ENCODE measurements at places on chromosomes 3 and 15. TPM values are rescaled to one million over a fixed set of nuclear protein-coding genes. Genes with fewer than 3 reads are reported as not detected.

Gene TLR9
- total RNA-seq = not detected

Gene ZKSCAN7
- total RNA-seq = 5.7 TPM

Gene GRK7
- not detected for total RNA-seq

Gene ADPRH
- total RNA-seq = 23.1 TPM

Gene LHFPL4
- not detected for total RNA-seq

Gene FEZF2
- not detected for total RNA-seq

Gene DNAJC17
- total RNA-seq = 16.4 TPM

Gene ZNF620
- total RNA-seq = 3.4 TPM

Gene NRROS
- total RNA-seq = 6.6 TPM

Gene GOLGA6A
- total RNA-seq = not detected

Gene ACTC1
- total RNA-seq = 24.2 TPM
